Naive thymus-derived CD4-positive, alpha-beta T cell (primary cell): ENCODE measurements at places on chromosomes 12 and 14. TPM values are rescaled to one million over a fixed set of nuclear protein-coding genes. Genes with fewer than 3 reads are reported as not detected.

The PAPLN gene
- 0.46 and 1.4 TPM in 2 replicates for total RNA-seq

The C3AR1 gene
- 0.66 TPM for total RNA-seq

The C14orf119 gene
- 43.4 and 46.3 TPM in 2 replicates for total RNA-seq

DNA sequence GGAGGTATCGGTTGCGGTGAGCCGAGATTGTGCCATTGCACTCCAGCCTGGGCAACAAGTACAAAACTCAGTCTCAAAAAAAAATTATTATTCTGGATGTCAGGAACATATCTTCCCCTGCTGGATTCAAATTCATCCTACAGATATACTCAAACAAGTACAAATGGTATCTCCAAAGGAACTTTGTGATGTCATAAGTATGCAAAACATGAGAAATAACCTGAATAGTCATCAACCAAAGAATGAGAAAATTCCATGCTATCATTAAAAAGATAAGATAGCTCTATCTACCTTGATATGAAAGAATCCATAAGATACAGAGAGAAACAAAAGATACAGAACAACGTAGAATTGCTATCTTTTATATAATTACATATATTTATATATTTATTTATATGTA lies 67.7 kb downstream of the EEA1 start:
- no peaks in the 10 kb centered on the region for H3K36me3 ChIP-seq
- no peaks in the 10 kb centered on the region for H3K27me3 ChIP-seq
- DNase-seq: no peak

- no peaks in the 10 kb centered on the region for H3K4me1 ChIP-seq
- H3K4me3 ChIP-seq: no peak overlapping the region
- H3K36me3 ChIP-seq: no peaks in the 10 kb centered on the region
- DNase-seq: no peak
- no peaks in the 10 kb centered on the region for H3K27me3 ChIP-seq
Observed at GRCh38 chr12:108094056-108094649, 34.9 kb upstream of the WSCD2 start.

DNA sequence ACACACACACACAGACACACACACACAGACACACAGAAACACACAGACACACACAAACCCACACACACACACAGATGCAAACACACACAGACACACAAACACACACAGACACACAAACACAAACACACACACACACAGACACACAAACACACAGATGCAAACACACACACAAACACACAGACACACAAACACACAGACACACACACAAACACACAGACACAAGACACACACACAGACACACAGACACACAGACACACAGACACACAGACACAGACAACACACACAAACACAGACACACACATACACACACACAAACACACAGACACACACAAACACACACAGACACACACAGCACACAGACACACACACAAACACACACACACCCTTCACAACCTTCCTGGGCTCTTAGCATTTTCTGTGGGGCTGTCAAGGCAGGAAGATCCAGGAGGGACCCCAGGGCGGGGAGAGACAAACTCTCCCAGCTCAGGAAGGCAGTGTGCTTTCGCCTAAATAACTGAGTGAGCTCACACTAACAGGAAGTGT lies 24.2 kb upstream of the INF2 start:
- H3K27me3 ChIP-seq: peaks cover 5% of the 10 kb centered on the region
- H3K27ac ChIP-seq: peak overlapping the region; percentile 17
- H3K4me1 ChIP-seq: peaks cover 18% of the 10 kb centered on the region

DNA sequence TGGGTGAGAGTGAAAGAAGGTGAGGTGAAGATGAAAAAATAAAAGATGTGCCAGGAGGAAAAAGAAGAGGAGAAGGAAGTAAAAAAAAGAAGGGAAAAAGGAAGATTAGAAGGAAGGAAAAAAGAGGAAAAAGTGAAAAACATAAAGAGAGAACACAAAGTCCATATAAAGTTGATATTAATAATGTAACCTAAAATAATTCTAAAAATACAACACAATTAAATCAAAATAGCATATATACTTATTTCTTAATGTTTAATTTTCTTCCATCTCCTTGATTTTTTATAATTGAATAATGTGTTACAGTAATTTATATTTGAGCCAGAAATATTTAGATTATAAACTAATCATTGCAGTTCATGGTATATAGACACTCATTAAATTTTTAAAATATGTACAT lies 124.4 kb upstream of the NOVA1 start:
- no peak overlapping the region for H3K4me3 ChIP-seq
- no peak overlapping the region for H3K27ac ChIP-seq
- DNase-seq: no peak
- no peaks in the 10 kb centered on the region for H3K27me3 ChIP-seq
- H3K4me1 ChIP-seq: no peaks in the 10 kb centered on the region
